ENCODE measurements at places on chromosomes 1 and 21.

DNA sequence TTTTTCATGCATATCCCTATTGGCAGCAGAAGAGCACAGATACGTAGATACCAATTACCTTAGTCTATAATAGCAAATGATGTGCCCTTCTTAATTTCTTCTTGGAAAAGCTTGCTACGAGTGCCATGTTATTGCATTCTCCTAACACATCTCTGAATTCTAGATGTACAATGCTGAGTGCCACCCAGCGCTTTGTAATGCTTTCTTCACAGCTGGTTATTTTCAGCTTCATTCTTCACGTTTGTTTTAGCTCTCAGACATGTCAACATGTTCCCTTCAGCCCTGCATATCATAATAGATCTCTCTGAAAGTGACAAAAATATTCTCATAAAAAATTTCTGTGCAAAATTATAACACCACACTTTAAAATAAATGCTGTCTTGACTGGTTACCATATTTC, 981.2 kb downstream of the TTLL7 start:
- no peak for DNase-seq

DNA sequence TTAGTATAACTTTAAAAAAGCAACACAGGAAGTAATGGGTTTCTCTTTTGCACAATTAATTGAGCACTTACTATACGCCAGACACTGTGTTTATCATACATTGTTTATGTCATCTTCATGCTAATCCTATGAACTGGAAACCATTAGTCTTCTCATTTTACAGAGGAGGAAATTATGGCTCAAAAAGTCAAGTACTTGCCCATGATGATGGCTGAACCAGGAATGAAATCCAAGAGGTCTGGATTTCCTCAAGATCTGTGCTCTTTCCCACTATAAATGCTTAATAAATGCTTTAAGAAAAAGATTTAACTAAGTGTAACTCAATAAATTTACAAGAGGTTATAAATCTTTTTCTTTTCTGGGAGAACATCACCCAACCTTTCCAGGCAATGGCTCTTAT, 303.7 kb upstream of the RRP15 start:
- no peak for DNase-seq

DNA sequence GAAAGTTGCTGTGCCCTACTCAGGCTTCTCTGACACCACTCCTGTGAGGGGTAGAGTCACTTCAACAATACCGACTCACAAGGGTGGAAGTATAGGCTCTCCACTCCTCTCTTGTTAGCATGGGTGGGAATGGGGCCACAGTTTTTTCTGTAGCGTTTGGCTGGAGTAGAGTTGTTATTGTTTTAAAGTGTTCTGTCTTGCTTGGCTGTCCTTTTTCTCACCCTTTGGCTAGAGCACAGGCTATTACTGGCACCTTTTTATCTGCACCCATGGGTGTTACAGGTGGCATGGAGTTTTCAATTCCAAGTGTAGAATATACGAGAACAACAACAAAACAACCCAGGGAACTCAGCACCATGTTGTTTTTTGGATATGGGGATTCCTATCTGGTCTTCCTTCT, 74.3 kb upstream of the CD5L start:
- DNase-seq = no peak

GRCh38 chr21:40563900-40564299, 283.1 kb downstream of the DSCAM start:
- no peak for DNase-seq

GRCh38 chr1:22418933-22419382, 32.7 kb upstream of the ZBTB40 start:
- no peak for DNase-seq

- no peak for DNase-seq
Measured at GRCh38 chr1:116309090-116309870, 63.8 kb upstream of the ATP1A1 start.

GRCh38 chr1:164587617-164588501, 28.9 kb downstream of the PBX1 start:
- no peak for DNase-seq

- no peak for DNase-seq
Measured at GRCh38 chr1:51288578-51288977, 41.8 kb downstream of the TTC39A start.

DNA sequence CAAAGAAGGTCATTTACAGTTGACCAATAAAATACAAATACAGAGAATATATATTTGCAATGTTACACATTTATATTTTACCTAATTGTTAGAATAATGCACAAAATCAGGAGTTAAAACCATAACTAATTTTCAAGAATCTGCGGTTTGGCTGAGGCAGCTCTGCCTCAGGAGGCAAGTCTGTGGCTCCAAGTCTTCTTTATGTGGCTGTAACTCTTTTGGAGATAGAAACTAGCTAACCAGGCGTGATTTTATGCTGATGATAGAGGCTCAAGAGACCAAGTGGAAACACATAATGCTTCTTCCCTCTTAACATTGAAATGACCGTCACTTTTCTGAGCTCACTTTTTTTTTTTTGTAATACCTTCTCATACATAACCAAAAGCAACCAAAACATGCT, 744.7 kb upstream of the CXADR start:
- no peak for DNase-seq

DNA sequence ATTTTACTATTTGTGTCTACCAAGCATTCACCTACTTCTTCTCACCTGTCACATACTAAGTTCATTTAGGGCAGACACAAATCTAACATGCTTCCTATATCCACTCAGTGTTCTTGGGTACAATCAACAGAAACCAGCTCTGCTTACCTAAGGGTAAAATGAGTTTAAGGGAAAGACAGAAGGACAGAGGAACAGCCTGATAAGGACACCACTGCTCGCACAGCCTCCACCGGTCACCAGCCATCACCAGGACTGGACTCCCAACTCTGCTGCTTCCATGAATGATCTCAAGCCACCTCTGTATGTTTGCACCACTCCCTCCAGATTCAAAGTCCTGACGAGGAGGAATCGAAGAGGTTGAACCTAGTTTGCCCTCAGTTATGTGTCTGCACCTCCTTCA, 72.4 kb downstream of the JAK1 start:
- DNase-seq = no peak

DNA sequence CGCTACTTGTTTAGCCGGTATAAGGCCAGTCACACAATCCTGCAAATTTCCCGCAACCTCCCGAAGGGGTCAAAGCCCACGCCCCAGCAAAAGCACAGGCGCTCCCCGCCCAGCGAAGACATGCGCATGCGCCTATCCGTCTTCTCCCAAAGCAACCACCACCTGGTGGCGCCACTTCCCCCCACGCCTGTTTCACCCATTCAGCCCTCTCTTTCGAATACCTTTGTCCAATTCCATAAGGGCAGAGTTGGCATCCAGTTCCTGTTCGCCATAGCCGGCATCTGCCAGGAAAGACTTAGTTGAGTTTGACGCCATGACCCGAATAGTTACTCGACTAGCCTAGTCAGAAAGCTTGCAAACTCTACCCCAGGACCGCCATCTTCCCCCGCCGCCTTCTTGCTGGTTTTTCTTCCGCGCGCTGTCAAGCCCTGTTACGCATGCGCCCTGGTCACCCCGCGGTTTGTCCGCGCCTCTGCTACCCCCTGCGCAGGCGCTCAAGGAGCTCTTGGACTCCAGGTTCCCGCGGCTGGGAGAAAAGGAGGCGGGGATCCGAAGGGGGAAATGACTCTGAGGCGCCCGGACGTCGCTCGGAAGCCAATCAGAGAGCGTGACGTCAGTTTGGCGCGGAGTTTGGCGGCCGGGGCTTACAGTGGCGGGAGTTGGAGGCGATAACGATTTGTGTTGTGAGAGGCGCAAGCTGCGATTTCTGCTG, at the start of the genes DTL and INTS7:
DTL (plus strand) TSS at position 626 of the 712 bp plus-strand sequence. CDS start 143 bp downstream, outside the sequence.
INTS7 (minus strand) TSS at position 435 of the 712 bp plus-strand sequence; CDS start at position 315, 120 bp downstream.
- peak; percentile 99 for DNase-seq

- no peak for DNase-seq
Measured at GRCh38 chr1:47758341-47759250, 238.6 kb downstream of the TRABD2B start.

DNA sequence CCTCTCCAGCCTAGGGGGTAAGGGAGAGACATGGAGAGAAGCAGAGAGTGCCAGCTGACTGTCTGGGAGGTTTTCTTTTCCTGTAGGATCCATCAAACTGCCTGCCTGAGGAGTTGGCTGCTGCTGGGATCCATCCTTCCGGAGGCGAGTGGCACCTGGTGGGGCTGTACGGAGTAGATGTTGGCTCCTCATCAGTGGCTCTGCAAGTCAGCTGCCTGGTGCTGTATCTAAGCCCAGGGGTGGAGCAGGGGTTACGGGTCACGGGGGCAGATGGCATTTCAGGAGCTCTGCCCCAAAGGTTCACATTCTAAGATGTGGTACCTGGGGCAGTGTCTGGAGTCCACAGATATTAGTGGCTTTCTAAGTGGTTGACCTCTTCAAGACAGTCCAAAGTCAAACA, 128.0 kb downstream of the ACTL8 start:
- DNase-seq = no peak

GRCh38 chr1:205783904-205784303, 8.6 kb upstream of the RAB29 start:
- no peak for DNase-seq

GRCh38 chr1:192357924-192358323, 41.1 kb downstream of the RGS21 start:
- DNase-seq = no peak
